ENCODE measurements at places on chromosomes 12 and 14.

- no peak for DNase-seq
Measured at GRCh38 chr14:87824266-87824665, 168.7 kb downstream of the GALC start.

- no peak for DNase-seq
Measured at GRCh38 chr14:56159066-56159465, 40.9 kb downstream of the PELI2 start.

DNA sequence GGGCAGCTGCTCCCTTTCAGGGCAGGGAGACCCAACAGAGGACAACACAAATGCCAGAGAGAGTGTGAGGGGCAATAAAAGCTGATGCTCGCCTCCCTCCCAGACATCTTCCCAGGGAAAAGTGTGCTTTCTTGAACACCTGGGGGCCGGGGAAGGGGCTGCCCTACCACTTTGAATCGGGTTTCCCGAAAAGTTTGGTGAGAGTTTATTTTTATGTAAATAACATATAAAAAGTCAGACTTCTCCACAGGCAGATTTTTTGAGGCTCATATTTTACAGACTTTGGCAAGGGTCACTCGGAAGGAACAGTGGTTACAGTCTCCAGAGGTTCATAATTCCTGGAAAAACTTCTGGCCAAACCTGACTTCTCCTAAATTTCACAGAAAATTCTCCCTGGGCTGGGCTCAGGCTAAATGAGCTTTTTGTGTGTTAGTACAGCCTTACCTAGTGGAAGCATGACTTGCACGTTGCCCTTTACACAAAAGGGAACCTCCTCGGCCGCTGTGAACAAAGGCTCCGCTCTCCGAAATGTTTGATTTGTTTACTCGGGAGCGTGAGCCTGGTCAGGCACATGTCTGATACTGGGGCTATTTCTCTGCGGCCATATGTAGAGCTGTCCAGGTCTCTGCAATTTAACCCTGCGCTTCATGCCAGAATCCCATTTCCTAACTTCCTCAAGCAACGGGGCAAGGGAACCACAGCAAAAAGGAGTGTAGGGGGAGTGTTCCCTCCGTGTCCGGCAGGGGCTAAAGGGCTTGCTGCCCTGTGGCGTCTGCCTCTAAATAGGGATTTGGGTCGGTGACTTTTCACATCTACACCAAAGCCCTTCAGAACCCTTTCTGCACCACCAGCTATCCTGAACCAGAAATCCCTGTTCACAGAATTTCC is 3.4 kb downstream of the RTL1 start:
- no peak for DNase-seq

DNA sequence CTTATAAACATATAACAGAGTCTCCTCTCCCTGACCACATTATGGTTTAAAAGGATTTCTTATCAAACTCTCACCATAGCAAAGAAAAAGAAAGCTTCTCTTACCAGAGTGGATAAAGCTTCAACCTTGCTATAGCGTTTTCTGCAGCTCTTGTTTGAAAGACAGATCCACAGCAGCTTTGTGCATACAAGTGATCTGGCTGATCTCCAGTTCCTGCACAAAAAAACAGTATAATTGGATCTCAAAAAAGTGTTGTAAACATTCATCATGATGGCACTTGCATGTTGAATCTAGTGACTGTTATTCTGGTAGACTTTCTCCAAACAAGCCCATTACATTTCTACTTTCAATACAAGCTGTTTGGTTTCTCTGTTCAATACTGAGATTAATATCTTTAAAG is 178.9 kb upstream of the MGAT4C start:
- DNase-seq = no peak

GRCh38 chr14:68293404-68293803 is 473.8 kb downstream of the RAD51B start:
- no peak for DNase-seq

- no peak for DNase-seq
Measured at GRCh38 chr12:25071366-25071765, 122.5 kb upstream of the BCAT1 start.

DNA sequence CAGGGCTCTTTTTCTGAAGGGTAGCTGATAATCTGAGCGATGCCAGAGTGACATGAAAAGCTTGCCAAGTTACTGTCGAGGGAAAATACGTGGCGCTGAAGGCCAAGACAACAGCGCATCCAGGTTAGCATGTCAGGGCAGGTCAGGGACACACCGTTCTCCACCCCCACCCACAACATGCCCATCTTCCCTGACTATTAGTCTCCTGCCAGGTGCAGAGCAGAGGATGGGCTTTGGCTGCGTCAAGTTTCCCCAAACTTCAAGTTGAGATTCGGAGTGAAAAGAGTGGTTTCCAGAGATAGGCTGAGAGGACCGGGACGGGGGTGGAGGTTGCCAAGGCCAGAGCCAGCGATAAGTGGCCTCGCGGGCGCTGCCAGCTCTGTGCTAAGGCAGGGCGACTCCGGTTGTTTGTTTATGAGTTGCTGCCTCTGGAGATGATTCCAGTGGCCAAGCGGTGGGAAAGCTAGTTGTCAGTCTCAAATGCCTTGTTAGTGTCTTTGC is 1.7 kb downstream of the TRHDE start:
- no peak for DNase-seq

GRCh38 chr12:14048941-14049545 is 67.6 kb upstream of the GRIN2B start:
- DNase-seq = no peak

DNA sequence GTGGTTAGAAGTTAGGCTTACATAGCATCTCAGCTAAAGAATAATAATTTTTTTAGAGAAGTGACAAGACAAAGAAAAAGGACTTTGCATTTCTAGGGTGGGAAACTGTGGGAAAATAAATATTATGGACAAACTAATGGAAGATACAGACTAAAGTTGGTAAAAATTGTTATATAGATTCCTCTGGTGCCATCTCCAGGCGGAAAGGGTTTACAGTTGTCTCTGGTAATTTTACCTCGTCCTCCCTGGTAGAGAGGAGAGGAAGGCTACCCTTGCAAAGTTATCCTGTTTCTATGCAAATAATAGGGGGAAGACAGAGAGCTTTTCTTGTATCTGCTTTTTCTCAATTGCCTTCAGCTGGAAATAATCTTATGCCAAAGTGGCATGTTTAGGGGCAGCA is 5.2 kb downstream of the OR11G2 start:
- no peak for DNase-seq

DNA sequence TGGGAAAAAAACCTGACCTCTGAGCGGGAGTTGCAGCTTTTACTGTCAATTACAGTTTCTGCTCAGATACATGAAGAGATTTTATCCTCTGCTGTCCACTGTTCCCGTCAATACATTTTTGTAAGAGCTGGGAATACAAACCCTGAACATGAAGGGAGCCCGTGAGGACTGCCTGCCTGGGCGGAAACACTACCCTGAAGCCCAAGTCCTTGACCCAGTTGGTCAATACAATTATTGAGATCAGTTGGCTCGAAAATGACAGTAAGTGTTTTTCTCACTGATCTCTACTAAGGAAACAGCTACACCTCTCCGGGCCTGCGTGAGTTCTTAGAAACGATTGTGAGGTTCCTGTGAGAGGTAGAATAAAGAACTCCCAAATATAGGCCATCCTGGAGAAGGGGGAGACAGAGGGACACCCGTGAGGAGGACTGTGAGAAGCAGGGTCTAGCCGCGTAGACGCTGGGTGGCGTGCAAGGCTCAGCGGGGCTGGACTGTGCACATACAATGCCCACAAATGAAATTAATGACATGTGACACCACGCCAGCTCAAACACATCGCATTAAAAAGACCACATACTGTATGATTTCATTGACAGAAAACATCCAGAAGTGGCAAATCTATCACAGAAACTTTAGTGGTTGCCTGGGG is 509.5 kb downstream of the TMEM132D start:
- no peak for DNase-seq

- no peak for DNase-seq
Measured at GRCh38 chr14:54317391-54317790, 79.4 kb upstream of the CDKN3 start.

GRCh38 chr12:121061831-121062230 is 22.8 kb upstream of the OASL start:
- DNase-seq = no peak

DNA sequence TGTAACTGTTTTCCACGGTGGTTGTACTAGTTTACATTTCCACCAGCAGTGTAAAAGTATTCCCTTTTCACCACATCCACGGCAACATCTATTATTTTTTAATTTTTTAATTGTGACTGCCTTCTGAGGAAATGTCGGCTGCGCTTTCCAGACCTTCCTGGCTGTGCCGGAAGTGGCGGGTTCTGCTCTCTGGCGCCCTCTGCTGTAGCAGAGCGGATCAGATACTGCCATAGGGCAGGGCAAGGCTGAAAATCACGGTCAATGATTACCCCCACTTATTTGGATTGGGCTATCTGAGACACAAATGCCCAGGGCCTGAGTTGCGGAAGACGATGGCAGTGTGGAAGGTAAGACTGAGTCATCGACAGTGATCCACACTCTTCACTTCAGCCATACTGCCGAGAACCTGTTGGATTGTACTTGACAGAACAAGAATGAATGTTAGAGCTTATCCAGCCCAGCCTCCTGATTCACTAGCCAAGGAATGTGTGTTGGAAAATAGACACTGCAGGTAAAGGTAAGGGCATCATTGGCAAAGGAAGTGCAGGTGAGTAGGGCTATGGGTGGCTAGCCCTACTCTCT is 124.2 kb downstream of the NTF3 start:
- DNase-seq = no peak

- DNase-seq = no peak
Measured at GRCh38 chr14:23349156-23349845, 3.4 kb downstream of the SLC22A17 start.

GRCh38 chr14:105214324-105214915 is 33.3 kb upstream of the NUDT14 start:
- DNase-seq = no peak

GRCh38 chr12:84502180-84502860 is 410.3 kb downstream of the SLC6A15 start:
- DNase-seq = no peak

DNA sequence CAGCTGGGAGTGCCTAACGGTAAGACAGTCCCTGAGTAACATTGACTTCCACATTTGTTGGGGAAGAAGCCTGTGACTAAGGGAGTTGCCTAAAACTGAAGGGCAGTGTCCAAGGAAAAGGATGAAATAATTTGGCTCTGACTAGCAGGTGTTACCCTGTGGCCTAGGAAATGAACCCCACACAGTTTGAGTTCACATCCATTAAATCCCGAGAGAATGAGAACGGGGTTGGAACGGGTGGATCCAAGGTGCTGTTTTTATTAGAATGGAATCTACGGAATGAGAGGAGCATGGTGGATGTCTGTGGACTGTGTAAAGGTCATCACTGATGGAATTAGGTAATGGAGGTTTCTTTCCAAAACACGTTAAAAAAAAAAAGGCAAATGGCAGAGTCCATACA is 324.0 kb downstream of the MED13L start:
- DNase-seq = no peak

DNA sequence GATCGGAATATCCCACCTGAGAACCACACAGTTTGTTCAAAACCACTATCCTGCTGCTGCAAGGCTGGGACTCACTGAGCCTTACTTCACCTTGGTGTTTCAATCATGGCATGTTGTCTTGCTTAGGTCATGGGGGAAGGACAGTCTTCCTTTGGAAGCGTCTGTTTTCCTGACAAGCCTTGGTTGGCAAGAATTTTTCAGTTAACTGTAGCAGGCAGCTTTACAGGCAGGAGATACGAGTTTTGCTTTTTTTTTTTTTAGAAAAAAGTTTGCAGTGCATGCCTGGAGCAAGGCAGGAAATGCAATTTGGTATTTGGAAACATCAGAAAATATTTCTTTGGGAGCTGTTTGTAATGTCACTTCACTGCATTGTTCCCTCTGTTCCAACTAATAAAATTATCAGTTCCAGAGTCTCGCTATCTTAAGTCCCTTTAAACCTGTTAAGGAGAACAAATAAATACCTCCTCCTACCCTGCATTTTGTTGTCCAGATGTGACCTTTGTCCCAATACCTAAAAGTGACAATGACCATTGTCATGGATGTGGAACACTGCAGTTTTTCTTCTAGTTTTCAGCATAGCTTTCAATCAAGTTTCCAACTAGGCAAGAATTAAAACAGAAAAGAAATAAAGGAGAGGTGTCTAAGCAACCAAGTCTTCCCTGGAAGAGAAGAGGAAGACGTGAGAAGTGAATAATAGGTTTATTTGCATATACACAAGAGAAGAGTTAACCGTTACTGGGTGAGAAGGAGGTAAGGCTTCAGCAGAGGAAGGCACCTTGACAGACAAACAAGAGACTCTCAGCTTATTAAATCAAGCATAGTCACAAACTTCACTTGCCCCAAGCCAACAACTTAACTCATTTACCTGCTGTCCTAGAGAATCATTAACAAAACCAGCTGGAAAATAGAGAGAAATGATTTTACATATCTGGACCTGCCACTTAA is 71.4 kb upstream of the ACTN1 start:
- DNase-seq = no peak

DNA sequence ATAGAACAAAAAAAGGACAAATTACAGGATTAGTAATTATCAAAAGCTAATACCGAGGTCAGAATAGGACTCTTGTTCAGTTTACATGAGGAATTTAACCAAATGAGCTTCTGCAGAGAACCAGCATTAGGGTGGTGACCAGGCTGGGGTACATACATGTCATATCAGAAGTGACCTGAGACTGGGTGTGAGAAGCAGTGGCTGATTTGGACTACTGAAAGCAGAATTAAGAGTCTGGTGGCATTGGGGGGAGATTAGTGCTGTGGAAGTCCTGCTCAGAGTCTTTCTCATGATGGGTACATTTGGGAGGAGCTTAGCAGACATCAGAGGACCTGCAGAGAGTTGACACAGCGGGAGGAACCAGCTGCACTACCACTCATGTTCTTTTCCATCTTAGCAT is 21.7 kb downstream of the TRAF3 start:
- DNase-seq = no peak

DNA sequence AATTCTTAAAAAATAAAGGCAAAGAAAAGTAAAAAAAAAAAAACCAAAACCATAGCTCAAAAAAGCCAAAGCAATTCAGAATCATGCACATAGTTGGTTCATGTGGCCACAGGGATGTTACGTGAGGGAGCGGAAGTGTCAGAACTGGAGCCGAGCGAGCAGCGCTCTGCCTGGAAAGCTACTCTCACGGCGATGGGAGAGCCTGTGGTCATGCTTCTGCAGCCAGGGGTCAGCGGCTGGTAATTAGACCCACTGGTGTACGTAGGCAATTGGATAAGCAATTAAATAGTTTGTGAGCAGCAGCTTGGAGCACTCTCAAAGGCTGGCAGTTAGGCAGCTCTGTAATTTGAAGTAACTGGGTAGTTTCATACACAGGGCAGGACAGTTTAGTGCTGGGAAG is 58.1 kb downstream of the TRHDE start:
- no peak for DNase-seq

- DNase-seq = no peak
Measured at GRCh38 chr12:83691730-83692129, 1005.0 kb downstream of the TMTC2 start.

GRCh38 chr14:30995689-30996088 is 29.8 kb upstream of the AP4S1 start:
- no peak for DNase-seq

DNA sequence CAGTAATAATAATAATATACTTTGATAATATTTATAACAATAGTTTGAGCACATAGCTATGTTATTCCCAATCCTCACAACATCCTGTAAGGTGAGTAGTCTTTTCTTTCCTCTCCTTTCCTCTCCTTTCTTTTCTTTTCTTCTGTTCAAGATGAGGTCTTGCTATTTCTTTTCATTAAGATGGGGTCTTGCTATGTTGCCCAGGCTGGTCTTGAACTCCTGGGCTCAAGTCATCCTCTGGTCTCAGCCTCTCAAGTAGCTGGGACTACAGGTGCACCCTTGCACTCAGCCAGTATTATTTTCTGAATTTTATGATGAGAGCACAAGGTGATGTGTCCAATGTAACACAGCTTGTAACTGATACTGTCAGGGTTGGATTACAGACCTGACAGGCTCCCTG is 134.6 kb downstream of the OTOGL start:
- DNase-seq = no peak

- DNase-seq = no peak
Measured at GRCh38 chr14:48690349-48690748, 895.8 kb downstream of the RPS29 start.
